Motor neuron (in vitro differentiated cells): ENCODE measurements at places on chromosomes 1 and 21. TPM values are rescaled to one million over a fixed set of nuclear protein-coding genes. Genes with fewer than 3 reads are reported as not detected.

GRCh38 chr1:208782186-208782585, 538.0 kb upstream of the PLXNA2 start:
- no peak for ATAC-seq

DNA sequence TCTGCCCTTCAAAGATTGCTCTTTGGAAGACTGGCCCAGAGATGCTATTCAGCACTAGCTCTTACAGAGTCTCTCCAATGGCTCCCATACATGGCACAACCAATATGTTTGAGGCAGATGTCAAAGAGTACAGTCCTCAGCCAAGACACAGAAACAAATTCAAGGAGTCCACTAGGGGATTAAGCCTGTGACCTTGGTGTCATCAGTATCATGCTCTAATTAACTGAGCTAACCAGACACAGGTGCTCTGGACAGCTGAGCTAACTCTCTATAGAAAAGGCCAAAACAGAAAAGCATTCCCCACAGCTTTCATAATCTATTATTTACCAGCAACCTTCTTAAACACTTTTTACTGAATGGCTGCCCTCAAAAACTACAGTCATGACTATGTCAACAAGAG, 666.0 kb upstream of the PLXNA2 start:
- no peak for ATAC-seq

- ATAC-seq, result no peak
Observed at GRCh38 chr1:44027320-44027719, 3.9 kb downstream of the SLC6A9 start.

DNA sequence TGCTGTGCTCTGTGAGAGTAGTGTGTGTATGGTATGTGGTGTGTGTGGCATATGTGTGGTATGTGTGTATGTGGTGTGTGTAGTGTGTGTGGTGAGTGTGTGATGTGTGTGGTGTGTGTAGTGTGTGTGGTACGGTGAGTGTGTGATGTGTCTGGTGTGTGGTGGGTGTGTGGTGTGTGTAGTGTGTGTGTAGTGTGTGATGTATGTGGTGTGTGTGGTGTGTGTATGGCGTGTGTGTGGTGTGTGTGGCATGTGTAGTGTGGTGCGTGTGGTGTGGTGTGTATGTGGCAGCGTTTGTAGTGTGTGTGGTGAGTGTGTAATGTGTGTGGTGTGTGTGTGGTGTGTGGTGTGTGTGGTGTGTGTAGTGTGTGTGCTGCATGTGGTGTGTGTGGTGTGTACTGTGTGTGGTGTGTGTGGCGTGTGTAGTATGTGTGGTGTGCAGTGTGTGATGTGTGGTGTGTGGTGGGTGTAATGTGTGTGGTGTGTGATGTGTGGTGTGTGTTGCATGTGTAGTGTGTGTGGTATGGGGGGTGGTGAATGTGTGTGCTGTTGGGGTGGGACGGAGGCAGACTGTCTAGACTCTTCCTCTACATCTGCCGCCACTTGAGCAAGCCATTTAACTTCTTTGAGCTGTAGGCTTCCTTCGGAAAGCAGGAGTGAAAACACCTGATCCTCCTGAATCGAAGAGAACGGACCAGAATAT, 33.5 kb downstream of the GPA33 start:
- no peak for ATAC-seq

CITED4 gene
- 2.4 and 4.0 TPM in 2 replicates for total RNA-seq

- ATAC-seq, result peak; percentile 85
Observed at GRCh38 chr1:61056573-61057439, 25.6 kb upstream of the NFIA start.

KIAA1614 gene
- 0.32 and 0.36 TPM in 2 replicates for total RNA-seq

- no peak for ATAC-seq
Observed at GRCh38 chr1:116482490-116482889, 88.3 kb downstream of the CD58 start.

TSSK3 gene
- 4.4 and 7.9 TPM in 2 replicates for total RNA-seq

LCE1F gene
- total RNA-seq, result not detected in 2 replicates

DNA sequence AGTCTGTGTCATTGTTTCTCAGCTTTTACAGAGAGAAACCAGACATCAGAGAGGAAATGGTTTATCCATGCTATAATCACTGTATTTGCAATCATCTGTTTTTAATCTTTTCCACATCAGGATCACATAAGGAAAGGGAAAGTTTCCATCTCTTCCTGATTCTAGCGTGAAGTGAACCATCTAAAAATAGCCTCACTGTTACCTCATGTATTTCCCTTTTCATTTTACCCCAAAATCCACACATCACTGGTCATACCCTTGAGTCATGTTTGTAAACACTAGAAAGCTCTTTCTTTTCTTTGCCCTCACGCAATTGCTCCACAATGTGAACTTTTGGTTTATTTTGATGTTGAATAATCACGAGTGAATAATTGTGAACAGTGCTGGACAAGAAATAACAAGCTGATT, 146.0 kb downstream of the PLA2G4A start:
- peak; percentile 87 for ATAC-seq

PLPP3 gene
- 18.0 and 19.2 TPM in 2 replicates for total RNA-seq

DNASE2B gene
- not detected in 2 replicates for total RNA-seq

- no peak for ATAC-seq
Observed at GRCh38 chr1:62335656-62336055, 16.4 kb upstream of the KANK4 start.

DNA sequence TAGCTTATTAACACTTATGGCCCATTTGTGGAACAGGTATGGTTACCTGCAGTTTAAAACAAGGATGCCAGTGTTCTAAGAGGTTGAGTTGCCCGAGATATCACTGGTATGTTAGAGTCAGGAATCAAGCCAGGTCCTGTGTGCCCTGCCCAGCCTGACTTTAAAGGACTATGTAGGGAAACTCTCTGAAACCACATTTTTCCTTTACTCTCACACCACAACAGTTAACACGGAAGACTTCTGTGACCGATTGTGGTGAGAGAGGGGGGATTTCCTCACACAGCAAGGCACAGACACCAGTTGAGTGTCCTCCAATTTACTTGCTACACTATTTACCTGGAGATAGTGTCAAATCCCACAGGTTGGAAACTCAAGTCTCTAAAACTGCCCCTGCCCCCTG, 47.8 kb downstream of the UCK2 start:
- ATAC-seq, result no peak

LDLRAD1 gene
- total RNA-seq, result 0.14 TPM in 1 of 2 replicates, not detected in the other

CHI3L1 gene
- total RNA-seq, result 1.4 and 4.9 TPM in 2 replicates

DNA sequence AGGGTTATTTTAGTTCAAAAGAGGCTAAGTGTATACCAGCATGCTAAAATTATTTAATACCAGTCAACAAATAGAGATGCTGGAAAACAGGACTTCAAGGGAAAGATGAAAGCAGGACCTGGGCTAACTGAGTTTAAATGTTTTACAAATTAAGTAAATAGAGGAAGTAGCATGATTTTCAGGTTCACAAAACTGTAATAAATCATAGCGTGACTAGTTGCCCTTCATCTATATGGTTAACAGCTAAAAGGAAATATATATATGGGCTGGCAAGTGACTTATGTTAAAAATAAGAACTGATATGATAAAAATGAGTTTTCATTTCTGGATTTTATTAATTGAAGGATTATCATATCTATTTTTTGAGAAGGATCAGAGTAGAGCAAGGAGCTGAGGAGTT, 25.6 kb downstream of the DPYD start:
- no peak for ATAC-seq

PPT1 gene
- 94.0 and 106 TPM in 2 replicates for total RNA-seq

- peak; percentile 99 for ATAC-seq
Observed at GRCh38 chr21:35940074-35940927, 120.0 kb downstream of the SETD4 start.

GRCh38 chr1:154784924-154785531, 85.1 kb downstream of the KCNN3 start:
- no peak for ATAC-seq

PPIAL4G gene
- 0.23 and 0.35 TPM in 2 replicates for total RNA-seq

- ATAC-seq, result no peak
Observed at GRCh38 chr1:112396653-112397471, 848 bp downstream of the CTTNBP2NL start.

CEP85 gene
- 36.4 and 39.1 TPM in 2 replicates for total RNA-seq

GRCh38 chr1:28466226-28466778, 39.5 kb upstream of the RCC1 start:
- no peak for ATAC-seq

DNA sequence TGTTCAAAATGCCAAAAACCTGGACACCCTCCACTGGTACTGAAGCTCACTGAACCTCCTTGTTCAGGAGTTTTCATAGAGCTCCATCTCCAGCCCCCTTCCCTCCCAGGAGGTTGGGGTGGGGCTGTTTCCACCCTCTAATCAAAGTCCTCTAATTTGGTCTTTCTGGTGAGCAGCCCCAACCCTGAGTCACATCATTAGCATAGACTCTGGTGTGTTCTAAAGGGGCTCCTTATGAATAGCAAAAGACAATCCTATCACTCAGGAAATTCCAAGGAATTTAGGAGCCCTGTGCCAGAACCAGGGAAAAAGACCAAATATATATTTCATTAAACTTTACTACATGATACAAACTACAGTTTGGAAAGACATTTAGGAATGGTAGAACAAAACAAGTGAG, 13.2 kb upstream of the UBE4B start:
- no peak for ATAC-seq

TFF2 gene
- total RNA-seq, result not detected in 2 replicates

GRCh38 chr1:157490467-157491165, 61.7 kb downstream of the FCRL5 start:
- no peak for ATAC-seq

- ATAC-seq, result no peak
Observed at GRCh38 chr21:15009837-15010363, 54.9 kb downstream of the NRIP1 start.

GRCh38 chr1:218717575-218717974, 372.4 kb downstream of the TGFB2 start:
- ATAC-seq, result no peak

- no peak for ATAC-seq
Observed at GRCh38 chr1:5917281-5917590, 75.0 kb downstream of the NPHP4 start.

DNA sequence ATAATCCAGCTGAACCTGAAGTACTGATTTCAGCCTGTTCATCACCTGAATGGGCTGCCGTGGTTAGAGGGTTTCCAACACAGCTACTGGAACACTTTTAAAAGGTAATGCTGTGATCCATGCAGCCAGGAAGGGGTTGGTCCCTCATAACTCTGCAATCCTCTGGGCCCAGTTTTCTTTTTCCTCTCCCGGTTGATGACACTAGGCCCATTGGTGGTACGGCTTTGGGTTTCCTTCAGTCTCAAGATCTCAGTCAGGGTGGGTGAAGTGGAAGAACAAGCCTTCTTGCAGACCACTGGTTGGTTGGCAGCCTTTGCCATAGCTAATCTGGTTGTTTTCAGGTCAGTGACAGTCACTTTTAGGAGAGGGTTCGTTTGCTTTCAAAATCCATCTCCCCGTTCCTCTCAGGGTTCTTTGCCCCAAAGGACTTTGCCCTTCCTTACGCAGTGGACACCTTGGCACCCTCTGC, 502 bp upstream of the SLC35A3 start:
- ATAC-seq, result peak; percentile 2

CFAP74 gene
- 1.4 TPM in 1 of 2 replicates, not detected in the other for total RNA-seq

DNA sequence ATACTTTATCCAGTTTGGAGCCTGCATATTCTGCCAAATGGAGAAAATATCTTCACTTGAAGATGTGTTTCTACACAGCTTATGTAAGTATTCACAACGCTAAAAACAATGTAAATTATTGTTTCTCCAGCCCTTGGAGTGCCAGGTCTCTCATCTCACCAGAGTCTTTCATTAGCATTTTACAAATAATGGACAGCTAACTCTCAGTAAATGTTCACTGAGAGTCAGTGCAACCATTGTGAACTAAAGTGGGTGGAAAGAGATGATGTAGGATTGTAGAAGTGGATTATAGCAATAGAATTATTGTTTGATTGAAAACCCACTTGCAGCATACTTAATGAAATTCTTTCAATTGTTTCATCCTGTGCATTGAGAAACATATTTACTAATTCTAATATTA, 8.3 kb upstream of the FAM177B start:
- ATAC-seq, result no peak
